ENCODE measurements at places on chromosomes 6 and 20.

DNA sequence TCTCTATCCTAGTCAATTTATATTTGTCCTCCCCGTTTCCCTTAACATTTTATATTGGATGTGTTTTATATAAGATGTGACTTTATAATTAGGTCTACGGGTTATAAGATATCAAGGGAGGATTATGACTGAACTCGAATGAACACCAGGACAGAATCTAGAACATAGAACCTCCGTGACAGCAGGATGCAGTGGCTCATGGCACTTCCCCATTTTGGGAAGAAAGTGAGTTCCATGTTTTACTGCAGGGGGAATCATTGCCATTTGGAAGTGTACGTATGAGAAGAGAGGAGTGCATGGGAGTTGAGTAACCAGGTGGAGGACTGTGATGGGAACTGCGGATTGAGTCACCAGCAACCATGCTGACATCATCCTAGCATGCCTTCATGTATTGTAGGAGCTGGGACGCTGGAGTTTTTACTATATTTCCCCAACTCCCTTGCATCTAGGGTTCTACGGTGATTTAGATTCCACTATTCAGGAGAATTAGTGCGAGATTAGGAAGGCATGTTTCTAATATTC, 56.1 kb upstream of the FOXC1 start:
- no peak for DNase-seq

GRCh38 chr6:126176282-126176681, 163.6 kb upstream of the CENPW start:
- peak; percentile 69 for DNase-seq

DNA sequence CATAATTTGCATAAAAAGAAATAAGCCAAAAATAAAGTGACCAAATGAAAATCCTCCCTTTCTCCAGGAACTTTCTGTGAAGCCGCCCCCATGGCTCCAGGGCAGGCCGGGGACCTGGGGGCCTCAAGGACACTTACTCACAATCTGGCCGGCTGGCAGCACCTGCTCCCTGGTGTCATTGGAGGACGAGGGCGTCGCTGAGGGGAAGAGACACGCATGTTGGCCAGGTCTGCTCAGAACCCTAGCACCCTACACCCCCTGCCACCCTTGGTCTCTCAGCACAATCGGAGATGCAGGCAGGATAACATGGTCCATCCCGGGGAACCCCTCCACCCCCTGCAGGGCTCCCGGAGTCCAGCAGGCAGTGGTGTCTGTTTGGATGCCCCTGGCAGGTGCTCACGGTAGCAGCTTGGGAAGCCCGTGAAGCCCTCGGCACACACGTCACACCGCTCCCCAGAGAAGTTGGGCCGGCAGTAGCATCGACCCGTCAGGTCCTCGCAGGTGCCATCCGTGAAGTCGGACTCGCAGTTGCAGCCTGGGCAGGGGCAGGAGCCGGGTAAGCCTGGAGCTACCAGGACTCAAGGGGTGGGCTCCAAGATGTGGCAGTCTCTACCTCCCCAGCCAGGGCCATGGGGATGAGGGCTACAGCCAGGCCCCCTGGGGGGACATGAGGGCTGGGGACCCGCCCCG, 21.3 kb downstream of the LAMA5 start:
- no peak for DNase-seq

DNA sequence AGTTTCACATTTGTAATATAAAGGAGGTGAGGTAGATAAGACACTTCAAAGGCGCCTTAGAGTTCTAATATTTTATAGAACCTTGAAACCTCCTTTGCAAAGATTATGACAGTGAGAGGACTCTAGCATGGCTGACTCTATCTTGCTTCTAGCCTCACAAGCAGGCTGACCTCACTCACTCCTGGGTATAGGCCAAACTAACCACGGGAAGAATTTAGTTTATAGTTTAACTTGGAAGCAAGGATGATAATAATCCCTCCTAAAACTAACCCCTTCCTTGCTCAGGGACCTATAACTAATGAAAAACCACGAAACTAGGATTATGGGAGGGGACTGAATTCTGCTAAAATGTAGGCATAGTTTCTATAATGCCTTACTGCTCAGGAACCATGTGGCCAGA, 84.3 kb downstream of the FILIP1 start:
- no peak for DNase-seq

DNA sequence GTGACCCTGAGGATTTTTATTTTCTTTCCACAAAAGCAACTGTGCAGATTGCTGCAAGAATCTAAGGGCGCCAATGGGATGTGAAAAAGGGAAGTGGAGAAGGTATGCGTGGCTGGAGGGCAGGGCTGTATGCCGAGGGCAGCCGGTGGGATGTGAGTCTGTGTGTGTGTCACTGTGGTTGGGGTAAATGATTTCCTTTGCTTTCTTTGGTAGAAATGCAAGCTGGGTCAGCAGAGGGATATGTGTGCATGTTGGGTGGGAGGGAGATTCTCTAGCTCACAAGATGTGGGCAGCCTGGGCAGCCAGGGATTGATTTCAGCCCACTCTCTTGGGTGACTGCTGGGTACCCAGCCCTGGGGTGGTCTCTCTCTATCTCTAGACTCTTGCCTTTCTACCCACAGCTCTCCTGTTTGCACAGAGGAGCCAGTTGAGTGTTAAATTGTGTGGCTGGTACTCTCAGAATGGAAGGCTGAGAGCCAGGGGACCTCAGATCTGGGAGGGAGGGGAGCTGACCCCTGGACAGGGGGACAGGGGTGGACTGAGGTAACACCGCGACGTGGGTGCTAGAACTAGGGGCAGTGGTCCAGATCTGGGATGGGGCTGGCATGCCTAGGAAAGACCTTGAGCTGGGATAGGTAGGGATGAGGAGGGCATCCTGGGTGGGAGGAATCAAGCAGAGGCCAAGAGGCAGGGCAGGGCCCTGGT, 136.8 kb upstream of the RNF24 start:
- peak; percentile 84 for DNase-seq

DNA sequence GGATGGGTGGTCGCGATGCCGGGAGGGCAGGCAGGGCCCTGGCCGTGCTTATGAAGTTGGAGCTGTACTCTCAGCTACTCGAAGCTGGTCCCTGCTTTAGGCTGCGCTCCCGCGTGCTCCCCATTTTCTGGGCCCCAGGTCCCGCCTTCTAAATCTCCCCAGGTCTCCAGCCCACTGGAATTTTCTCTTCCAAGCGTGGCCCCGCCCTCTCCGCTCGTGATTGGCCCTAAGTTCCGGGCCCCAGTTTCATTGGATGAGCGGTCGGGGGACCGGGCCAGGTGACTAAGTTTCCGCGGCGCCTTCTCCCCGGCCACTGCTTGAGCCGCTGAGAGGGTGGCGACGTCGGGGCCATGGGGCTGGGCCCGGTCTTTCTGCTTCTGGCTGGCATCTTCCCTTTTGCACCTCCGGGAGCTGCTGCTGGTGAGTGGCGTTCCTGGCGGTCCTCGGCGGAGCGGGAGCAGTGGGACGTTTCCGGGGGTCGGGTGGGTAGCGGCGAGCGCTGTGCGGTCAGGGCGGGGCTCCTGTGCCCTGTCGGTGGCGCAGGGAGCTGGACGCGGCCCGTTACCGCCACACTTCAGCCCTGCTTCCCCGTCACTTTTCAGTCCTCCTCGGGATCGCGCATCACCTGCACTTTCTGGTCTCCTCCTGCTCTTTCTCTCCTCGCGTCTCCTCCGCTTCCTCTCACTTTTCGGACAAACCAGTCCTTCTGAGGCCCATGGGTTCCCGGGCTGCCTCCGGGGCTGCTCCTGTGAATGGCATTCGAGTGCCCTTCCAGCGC, at the start of gene MICA:
TSS of gene MICA (plus strand) at position 313 of the 778 bp plus-strand sequence. CDS start at position 351, 38 bp downstream.
- peak; percentile 94 for DNase-seq

GRCh38 chr20:1381753-1382591, 10.9 kb downstream of the FKBP1A start:
- DNase-seq = no peak

GRCh38 chr20:24033565-24033964, 45.0 kb upstream of the GGTLC1 start:
- DNase-seq = no peak

GRCh38 chr20:47782076-47782475, 3.2 kb downstream of the SULF2 start:
- no peak for DNase-seq

DNA sequence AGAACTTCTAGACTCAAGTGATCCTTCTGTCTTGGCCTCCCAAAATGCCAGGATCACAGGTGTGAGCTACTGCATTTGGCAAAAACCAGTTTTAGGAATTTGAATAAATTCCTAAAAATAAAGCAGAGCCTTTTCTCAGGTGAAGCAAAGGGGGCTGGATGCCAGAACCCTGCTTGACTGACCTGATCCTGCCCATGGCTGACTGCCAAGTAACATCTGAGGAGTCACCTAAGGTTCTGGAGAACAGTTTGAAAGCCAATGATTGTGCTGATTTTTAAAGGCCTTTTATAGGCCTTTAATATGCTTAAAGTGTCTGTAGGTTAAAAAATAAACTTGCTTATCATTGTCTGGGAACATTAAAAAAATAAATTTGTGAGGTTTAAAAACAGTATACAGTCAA, 14.1 kb upstream of the ZSCAN12 start:
- no peak for DNase-seq

DNA sequence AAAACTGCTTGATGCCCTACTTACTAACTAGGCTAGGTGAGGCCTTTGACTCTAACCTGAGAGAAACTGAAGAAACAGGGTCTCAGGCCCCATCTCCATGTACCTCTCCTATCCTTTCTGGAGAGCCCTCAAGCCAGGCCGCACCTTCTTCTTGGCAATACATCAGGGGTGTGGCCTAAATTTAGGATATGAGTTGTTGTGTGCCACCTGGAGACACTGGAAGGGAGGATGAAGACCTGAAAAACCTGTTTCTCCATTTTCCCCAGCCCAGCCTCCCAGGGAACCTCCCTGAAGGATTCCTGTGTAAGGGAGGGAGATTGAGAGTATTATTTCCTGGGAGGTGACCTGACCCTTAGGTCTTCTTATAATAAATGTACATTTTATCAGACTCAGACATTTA, 3.1 kb downstream of the LY6G6D start:
- DNase-seq = no peak

GRCh38 chr6:92827104-92827503, 592.3 kb downstream of the EPHA7 start:
- no peak for DNase-seq

- no peak for DNase-seq
These were observed 155.5 kb upstream of the DST start for GRCh38 chr6:56798163-56798562.

DNA sequence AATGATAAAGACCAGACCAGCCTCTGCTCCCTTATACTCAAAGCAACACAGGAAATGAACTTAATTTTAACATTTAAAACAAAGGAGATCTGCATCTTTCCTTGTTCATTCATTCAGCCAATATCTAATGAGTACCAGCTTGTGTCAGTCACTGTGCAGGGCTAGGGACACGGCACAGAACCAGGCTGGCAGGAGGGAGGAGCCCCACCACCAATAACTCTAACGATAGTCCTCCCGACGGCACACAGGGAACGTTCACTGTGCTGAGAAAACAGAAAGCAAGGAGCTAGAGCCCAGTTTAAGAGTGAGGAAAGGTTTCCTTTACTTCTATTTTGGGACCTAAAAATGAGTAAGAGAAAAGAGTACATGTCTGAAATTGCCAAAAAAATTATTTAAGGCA, 9.9 kb downstream of the ETV7 start:
- DNase-seq = no peak

- DNase-seq = peak; percentile 85
These were observed 175.6 kb upstream of the PDE7B start for GRCh38 chr6:135675862-135676261.

GRCh38 chr6:45351667-45352066, 23.5 kb downstream of the RUNX2 start:
- no peak for DNase-seq

- DNase-seq = no peak
These were observed 6.0 kb downstream of the TCF21 start for GRCh38 chr6:133894795-133895358.

DNA sequence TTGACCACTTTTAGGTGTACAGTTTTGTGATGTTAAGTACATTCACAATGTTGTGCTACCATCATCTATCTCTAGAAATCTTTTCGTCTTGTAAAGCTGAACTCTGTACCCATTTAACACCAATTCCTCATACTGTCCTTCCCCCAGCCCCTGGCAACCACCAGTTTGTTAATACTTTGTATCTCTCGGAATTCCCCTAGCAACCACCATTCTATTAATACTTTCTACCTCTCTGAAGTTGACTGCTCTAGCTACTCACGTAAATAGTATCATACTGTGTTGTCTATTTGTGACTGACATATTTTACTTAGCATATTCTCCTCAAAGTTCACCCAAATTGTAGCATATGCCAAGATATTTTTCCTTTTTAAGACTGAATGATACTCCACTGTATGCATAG, 82.3 kb upstream of the CLDN20 start:
- DNase-seq = no peak

- no peak for DNase-seq
These were observed 93.3 kb downstream of the CDH22 start for GRCh38 chr20:46214824-46215488.

DNA sequence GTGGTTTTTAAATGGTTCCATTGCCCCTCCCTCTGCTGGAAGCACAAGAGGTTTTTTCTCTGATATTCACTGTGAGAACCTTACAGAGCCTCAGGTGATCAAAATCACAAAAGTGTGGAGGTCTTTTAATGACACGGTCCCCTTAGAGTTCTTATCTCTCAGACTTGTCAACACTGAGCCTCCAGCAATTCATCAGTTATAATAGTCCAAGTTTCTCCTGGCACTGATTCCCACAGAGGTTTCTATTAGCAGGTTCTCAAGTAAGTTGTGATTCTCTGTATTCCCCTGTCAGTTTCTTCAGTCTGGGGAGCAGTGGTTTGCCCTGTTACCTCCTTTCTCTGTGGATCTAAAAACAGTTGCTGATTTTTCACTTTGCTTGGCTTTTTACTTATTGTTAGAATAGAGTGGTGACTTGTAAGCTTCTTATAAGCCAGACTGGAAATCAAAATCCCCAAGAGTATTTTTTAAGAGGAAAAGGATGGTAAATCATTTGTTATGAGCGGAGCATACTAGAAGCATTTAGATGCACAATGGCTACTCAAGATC, 157.4 kb upstream of the BMP5 start:
- DNase-seq = no peak

DNA sequence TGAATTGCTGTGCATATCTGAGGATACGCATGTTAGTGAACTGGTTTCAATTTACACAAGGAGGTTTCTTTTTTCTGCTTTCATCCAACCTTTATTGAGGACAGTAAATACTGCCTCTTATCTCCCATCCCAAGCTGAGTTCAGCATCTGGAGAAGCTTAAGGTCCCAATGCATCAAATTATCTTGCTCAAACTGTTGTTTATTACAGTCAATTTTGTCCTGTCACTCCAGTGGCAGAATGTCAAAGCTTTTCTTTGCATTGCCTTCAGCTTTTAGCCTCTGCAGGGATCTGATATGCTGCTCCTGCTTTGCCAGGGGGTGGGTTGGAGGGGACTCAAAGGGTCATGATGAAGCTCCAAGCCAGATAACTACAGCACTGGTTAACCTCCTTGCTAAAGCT, 435.4 kb upstream of the SOX4 start:
- DNase-seq = peak; percentile 33

DNA sequence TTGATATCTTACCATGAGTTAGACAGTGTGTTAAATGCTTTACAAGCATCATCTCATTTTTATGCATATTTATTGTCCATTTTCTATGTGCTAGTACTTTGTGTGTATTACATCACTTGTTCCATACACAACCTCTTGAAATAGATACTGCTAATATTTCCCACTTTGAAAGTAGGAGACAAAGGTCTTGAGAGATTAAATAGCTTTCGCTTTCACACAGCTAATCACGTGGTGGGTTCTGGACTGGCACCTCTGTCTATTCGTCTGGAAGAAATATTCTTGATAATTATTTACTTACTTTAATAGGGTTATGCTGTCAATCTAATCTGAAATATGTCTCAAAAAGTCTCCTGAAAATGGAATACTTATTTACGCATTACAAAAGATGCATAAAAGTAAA, 30.2 kb downstream of the EPHA7 start:
- DNase-seq = no peak
